ENCODE measurements at places on chromosomes 13 and 19. TPM values are rescaled to one million over a fixed set of nuclear protein-coding genes. Genes with fewer than 3 reads are reported as not detected.

The MIR17HG gene
- 229 TPM for total RNA-seq

The TMPRSS9 gene
- 0.28 TPM for total RNA-seq

The SLITRK5 gene
- 23.5 TPM for total RNA-seq

The NCCRP1 gene
- not detected for total RNA-seq

The FLT1 gene
- 2.3 TPM for total RNA-seq

The SHISA2 gene
- total RNA-seq: not detected

The ZNF728 gene
- not detected for total RNA-seq

The KLK3 gene
- not detected for total RNA-seq

The MAB21L1 gene
- not detected for total RNA-seq

The TSKS gene
- not detected for total RNA-seq

The PCDH8 gene
- not detected for total RNA-seq

The GSX1 gene
- total RNA-seq: not detected

The SMAD9 gene
- total RNA-seq: 13.1 TPM

The PDX1 gene
- total RNA-seq: not detected

The JAK3 gene
- 24.4 TPM for total RNA-seq

The MUC16 gene
- total RNA-seq: not detected

Data from OCI-LY7 (cell line).